ENCODE measurements at places on chromosomes 4 and X.

- no peak for DNase-seq
Observed at GRCh38 chr4:72860766-72861165, 208.8 kb downstream of the COX18 start.

GRCh38 chrX:335758-336155, 17.2 kb upstream of the GTPBP6 start:
- no peak for DNase-seq

GRCh38 chr4:78682070-78682469, 94.1 kb upstream of the BMP2K start:
- DNase-seq, result no peak

DNA sequence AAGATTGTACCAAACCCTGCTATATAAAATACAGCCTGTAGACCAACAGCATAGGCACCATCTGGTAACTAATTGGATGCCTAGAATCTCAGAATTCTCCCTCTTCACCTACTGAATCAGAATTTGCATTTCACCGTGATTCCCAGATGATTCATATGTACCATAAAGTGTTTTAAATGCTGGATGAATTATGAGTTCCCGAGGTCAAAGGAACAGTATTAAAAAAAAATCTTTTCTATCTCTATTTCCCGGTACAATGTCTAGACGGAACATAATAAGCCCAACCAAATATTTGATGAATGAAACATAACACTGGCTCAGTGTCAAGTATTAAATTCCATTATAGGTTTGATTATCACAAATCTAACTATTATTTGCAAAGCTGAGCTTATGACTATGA, 280.0 kb downstream of the ANKRD50 start:
- no peak for DNase-seq

- DNase-seq, result no peak
Observed at GRCh38 chr4:119774840-119775239, 146.2 kb upstream of the PDE5A start.

DNA sequence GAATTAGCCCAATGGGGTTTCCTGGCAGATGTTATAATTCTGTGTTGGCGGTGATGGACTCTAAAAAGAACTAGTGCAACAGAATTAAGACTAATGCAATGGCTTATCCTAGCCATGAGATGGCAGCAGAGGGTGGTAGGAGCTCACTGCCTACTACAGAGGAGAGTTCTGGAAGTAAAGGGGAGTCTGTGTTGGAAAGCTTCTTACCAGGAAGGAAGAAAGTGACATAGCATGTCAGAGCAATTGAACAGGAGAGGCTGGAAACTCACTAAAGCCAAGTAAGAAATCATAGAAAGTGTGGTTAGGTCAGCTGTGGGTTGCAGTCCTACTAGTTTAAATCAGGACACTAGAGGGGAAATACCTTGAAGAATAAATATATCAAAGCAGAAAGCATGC, 6.3 kb upstream of the TRPC5OS start:
- no peak for DNase-seq

- DNase-seq, result no peak
Observed at GRCh38 chr4:74134500-74134852, 23.4 kb upstream of the MTHFD2L start.

DNA sequence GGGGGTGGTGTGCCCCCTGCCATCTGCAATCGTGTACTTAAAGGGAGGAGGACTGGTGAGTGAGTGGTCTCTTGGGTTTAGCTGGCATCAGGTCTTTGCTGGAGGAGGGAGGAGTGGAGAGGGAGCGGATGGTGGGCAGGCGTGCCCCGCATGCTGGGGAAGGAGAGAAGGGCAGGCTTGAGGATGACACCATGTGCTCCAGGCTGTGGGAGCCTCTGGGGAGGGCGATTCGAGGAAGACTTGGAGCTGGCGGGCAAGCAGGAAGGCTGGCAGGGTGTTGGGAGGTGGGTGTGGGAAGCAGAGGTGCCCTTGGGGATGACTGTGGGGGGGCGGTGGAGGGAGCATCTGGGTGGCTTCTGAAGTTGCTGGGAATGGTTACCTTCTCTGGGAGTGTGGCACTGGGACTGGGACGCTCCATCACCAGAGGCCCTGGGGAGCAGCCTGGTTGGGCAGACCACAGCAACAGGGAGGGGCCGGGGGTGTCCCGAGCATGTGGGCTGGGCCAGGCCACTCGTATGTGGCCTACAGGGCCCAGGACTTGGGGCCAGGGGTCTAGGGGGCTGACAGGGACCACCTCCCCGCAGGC, 30.8 kb upstream of the AFAP1 start:
- DNase-seq, result no peak

DNA sequence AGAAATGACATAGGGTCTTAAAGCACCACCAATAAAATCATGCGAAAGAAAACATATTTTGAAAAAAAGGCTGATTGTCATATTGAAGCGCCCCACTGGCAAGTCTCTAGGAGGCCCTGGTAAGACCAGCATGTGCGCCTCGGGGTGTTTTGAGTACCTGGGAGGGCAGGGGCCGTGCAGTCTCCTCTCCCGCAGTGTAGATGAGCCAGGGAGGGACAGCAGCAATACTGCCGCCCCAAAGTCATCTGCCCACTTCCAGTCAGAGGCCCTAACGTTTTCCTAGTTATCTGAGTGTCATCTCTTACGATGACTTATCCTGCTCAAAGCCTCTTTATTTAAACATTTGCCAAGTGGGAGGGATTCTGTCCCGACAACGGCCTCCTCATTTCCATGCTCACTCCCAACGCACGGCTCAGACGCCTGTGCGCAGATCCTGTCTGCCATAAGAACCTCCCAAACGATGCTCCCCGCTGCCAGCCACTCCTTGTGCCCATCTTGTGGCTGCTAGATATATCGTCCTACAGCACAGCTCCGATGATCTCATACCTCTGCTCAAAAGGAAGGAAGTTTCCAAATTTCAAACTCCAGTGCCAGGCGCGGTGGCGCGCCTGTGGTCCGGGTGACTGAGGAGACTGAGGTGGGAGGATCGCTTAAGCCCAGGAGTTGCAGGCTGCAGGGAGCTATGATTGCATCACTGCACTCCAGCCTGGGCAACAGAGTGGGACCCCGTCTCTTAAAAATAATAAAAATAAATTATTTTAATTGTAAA, 17.2 kb upstream of the SCRG1 start:
- peak; percentile 40 for DNase-seq

- peak; percentile 12 for DNase-seq
Observed at GRCh38 chr4:89486042-89486441, 178.4 kb upstream of the GPRIN3 start.

DNA sequence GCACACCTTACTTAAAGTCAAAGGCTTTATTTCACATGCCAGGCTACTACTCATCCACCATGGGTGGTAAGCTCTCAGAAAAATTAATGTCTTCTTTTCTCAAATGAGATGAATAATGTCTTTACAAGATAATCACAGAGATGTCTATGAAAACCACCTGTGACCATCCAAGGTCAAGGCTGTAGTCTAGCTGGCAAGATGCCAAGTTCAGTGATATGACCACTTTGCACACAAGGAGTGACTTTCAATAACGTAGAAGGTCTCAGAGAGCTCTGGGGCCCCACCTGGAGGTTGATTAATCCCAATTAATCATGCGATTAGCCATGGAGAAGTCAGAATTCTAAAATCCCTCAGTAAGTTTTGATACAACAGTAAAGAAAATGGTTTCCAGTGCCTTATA, 20.5 kb downstream of the ANOS1 start:
- no peak for DNase-seq

- DNase-seq, result no peak
Observed at GRCh38 chr4:124526331-124526730, 186.2 kb downstream of the ANKRD50 start.

- no peak for DNase-seq
Observed at GRCh38 chrX:55240788-55241340, 20.7 kb downstream of the PAGE5 start.

DNA sequence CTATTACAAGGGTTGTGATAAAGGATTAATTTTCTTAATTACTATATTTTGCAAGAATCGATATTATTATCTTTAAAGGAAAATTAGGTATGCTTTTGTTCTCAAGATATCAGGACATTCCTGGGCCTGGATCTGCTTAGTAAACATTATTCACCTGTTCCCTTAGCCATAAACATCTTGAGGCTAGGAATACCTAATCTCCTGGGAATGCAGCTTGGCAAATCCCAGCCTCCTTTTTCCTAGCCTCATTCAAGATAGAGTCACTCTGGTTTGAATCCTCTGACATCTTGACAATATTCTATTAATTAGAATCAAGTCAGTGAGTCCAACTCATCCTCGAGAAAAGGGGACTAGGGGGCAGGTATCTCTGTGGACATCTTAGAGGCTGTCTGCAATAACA, 327.1 kb downstream of the STIM2 start:
- DNase-seq, result no peak

DNA sequence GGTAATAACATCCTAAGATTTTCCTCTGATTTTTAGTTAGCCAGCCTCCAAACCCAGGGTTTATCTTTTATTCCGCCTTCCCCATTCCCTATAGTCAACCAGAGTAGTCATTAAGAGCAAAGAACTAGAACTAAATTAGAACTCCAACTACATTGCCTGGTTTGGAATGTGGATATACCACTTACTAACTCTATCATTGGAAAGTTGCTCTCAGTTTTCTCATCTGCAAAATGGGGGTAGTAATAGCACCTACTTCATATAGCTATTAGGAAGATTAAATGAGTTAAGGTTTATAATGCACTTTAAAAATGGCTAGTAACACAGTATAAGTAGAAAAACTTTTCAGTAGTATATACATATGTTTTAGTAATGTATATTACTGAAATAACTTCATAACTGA, 63.7 kb downstream of the ZAR1 start:
- no peak for DNase-seq

DNA sequence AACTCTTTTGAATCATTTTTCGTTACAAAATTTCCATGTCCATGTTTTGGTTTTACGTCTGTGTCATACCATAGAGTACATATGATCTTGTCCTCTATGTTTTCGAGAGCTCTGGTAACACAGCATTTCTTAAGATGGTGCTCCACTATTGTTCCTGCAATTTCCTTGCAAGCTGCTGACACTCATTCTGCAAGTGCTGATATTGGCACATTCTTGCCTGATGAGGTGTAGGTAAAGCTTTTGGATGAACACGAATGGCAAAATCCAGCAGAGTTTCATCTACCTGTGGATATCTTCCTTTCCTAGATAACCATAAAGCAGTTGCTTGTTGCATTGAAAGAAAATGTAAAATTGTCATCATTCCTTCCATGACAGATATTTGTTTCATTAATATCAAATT, 41.3 kb downstream of the MAGEB17 start:
- DNase-seq, result no peak

DNA sequence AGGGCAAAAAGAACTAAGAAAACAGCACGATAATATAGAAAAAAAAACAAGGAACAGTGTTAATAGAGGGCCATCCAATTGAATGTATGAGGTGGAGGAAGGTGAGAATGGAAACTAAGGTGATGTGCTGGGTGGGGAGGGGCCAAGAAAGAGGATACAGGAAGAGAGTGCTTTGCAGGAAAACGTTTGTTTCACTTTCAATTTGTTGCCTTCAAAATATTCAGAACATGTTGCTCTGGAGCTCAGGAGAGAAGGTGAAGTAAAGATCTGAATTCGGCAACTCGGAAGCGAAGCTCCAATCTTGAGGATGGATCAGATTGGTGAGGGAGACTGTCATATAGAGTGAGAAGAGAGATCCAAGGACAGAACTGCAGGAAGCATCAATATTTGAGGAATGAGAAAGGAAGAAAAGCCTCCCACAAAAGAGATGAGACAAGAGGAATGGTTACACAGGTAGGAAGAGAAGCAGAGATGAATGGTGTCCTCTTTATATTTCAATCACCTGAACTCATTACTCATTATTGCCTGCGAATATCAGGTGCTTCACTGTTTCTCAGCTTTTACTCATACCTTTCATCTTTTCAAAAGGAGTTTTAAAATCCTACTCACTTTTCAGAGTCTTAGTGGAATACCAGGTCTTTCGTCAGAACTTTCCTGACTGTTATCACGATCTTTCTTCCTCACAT, 14.7 kb upstream of the SEC24D start:
- DNase-seq, result peak; percentile 5

DNA sequence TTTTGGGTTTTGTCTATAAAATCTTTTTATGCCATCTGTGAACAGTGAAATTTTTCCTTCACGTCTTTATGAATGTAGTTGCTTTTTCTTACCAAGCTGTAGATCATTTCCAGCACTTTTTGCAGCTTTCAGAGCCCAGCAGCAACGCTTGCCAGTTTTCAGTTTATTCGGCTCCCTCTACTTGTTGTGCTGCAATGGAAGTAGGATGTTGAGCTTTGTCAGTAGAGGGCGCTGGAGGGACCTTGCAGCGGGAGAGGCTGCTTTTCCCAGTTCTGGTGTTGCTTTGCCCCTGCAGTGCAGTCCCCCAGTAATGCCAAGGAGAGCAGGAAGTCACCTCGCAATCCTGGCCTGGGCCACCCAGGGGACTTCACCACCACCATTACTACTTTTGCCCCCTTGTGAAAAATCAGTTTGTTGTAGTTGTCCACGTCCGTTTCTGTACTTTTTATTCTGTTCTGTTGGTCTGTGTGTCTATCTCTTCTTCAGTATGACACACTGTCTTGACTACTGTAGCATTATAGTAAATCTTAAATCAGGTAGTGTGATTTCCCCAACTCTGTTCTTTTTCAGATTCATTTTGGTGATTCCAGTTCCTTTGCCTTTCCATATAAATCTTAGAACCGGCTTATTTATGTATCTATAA, 21.8 kb downstream of the CMC4 start:
- DNase-seq, result peak; percentile 39

- no peak for DNase-seq
Observed at GRCh38 chr4:110085131-110085530, 113.3 kb downstream of the ELOVL6 start.

DNA sequence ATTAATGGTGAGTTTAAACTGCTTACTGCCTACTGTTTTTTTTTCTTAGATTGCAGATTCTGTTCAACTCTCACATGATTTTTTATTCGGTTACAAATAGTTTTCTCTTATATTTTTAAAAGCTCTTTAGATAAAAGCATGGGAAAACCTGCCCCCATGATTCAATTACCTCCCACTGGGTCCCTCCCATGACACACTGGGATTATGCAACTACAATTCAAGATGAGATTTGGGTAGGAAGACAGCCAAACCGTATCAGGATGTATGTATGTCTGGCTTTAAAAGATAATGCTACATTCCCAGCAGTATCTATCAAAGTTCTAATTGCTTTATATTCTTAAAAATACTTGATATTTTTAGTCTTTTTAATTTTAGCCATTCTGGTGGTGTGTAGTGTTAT, 131.5 kb downstream of the JADE1 start:
- DNase-seq, result no peak

DNA sequence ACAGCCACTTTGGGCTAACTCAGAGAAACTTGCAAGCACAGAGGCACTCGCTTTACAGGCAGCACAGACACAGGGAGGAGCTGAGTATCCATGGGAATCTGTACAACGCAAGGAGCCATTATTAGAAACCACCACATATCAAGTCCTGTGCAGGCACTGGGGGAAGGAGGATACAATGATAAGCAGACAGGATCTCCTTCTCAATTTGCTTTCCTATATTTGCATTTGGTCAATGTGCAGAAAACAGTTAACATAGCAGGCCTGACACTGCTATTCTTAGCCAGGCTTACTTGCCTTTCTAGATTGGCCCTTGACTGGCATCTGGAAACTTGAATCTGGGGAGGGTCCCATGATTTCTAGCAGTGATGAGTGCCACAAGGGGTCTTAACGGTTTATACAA, 65.8 kb downstream of the TEC start:
- peak; percentile 59 for DNase-seq

GRCh38 chrX:74225111-74225510, 78.9 kb upstream of the ZCCHC13 start:
- DNase-seq, result no peak

All from GDM1 (cell line).